SIG-M5 (cell line): ENCODE measurements at places on chromosomes 1 and 21.

DNA sequence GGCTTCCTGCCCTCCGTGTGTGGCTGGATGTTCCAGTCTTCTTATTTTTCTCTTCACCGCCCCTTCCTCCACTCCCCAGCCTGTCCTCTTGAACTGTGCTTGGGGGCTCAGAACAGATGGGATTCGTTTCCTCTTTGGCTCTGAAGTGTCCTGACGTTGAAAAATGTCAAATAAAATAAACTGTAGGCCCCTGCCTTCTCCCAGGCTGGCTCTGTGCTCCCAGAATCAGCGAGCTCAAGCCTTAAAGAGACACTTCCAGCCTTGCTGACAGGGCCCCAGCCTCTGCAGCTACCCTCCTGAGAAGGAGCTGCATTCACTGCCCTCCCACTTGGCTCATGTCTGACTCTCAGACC is 104.2 kb upstream of the IPO9 start:
- no peak for DNase-seq

GRCh38 chr1:31795801-31796621 is 19.8 kb downstream of the SPOCD1 start:
- no peak for DNase-seq

GRCh38 chr1:227774821-227775661 is 39.8 kb downstream of the SNAP47 start:
- DNase-seq: no peak

DNA sequence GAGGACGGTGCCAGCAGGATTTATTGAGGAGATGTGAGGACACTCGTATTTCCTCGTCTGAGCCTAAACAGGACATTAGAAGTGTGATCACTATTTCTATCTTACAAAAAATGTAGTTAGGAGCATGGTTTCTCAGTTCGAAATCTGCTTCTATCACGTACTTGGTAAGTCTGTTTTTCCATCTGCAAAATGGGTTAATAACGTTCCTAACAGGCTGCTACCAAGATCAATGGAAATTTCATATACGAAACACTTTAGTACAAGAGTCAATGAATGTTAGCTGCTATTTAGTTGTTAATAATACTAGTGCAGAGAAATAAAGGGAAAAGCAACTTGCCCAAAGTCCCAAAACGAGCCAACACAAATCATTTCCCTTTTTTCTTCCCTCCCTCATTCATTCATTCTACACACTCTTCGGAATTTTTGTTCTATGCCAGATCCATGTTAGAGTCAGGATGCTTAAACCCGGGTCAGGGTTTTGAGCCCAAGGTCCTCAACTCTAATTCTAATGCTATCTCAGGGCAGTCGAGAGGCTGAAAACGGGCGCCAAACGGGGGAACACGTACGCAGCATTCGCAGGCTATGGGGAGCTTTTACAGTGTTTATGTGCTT is 608 bp downstream of the SNRNP40 start:
- DNase-seq: no peak

GRCh38 chr1:206065547-206066145 is 12.7 kb downstream of the RHEX start:
- DNase-seq: no peak

- no peak for DNase-seq
These were observed 84.9 kb upstream of the SLC44A3 start for GRCh38 chr1:94734963-94735901.

DNA sequence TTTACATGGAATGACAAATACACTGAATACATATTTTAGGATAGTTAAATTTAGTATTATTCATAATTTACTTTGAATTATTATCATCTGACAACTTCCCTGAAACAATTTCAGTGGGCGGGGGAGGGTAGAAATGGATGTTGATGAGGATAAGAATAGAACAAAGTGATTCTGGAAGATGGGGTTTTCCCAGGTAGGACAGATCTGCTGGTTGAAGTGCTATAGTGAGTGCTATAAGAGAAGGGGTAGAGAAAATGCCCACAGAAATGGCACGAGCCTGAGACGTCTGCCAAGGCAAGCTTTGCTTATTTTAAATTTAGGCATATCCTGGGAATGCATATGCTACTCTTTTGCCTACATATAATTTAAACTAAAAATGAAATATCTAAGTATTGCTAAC is 3.2 kb downstream of the CFH start:
- no peak for DNase-seq

GRCh38 chr1:158126425-158126824 is 54.3 kb upstream of the CD1D start:
- DNase-seq: no peak

GRCh38 chr1:167762061-167762746 is 40.4 kb downstream of the MPZL1 start:
- DNase-seq: no peak
